Right cardiac atrium (tissue), 5 donors: ENCODE measurements at places on chromosomes 13 and 19.

GRCh38 chr13:109778102-109778542 is 8.3 kb downstream of the IRS2 start:
- no peak for DNase-seq

GRCh38 chr13:27636589-27637288 is 15.0 kb downstream of the POLR1D start:
- no peak for DNase-seq

DNA sequence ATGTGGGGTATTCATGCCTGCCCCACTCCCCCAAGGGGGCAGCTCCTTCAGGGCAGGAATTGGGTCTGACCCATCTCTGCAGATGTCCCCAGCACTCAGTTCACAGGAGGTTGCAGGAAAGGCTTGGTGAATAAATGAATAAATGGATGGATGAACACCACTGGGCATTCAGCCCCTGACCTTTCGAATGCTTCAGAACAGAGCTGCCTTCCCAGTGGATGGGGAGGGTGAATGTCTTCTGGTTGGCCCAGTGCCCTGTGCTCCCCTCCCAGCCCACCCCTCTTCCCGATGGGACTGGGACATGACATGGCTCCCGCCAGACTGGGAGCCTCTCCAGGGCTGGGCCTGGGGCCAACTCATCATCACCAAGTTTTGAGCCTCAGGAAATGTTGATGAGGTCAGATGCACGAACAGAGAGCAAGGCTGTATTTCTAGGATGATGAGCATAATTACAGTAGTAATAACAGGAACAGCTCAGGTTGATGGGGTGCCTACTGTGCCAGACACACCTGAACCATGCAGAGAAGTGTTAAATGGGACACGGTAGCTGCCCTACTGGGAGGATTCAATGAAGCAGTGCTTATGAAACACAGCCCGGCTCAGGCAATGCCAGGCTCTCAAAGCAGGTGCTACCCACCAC is 25.7 kb downstream of the VRK3 start:
- peak; percentile 73 for DNase-seq

GRCh38 chr13:93378184-93378583 is 151.6 kb downstream of the GPC6 start:
- DNase-seq: no peak

DNA sequence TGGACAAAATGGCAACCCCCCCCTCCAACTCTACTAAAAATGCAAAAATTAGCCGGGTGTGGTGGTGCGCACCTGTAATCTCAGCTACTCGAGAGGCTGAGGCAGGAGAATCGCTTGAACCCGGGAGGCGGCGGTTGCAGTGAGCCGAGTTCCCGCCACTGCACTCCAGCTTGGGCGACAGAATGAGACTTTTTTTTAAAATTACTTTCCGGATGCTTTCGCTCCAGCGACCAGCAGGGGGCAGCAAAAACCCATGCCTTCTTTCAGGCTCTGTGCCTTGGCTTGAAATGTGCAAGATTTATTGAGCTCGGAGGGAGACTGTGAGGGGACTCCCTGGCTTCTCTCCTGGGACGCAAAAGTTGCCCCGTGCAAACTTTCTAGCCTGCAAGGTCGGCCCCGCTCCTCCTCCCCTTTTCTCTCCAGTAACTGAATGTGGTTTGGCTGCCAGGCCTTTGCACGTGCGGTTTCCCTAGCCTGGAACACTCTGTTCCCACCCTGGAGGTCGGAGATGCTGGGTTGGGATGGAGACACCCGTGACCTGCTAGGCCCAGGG is 61.4 kb upstream of the NFIC start:
- peak; percentile 87 for DNase-seq

GRCh38 chr13:113159701-113160100 is 1.3 kb downstream of the PROZ start:
- no peak for DNase-seq

DNA sequence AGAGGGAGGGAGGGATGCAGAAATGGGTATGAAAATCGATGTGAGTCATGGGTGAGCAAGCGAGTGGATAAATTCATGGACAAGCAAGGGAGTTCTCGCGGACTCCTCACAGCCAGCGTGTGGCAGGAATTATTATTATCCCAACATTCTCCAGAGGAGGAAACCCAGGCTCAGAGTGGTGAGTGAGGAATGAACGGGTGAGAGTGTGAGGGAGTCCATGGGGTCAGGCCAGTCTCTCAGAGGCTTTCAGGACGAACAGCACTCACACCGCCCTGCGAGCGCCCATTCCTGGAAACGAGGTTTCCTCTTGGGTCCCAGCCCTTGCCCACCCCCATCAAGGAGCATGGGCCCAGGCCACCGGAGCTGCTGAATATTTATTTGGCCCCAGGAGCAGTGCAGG is 6.3 kb upstream of the DNAAF3 start:
- no peak for DNase-seq

DNA sequence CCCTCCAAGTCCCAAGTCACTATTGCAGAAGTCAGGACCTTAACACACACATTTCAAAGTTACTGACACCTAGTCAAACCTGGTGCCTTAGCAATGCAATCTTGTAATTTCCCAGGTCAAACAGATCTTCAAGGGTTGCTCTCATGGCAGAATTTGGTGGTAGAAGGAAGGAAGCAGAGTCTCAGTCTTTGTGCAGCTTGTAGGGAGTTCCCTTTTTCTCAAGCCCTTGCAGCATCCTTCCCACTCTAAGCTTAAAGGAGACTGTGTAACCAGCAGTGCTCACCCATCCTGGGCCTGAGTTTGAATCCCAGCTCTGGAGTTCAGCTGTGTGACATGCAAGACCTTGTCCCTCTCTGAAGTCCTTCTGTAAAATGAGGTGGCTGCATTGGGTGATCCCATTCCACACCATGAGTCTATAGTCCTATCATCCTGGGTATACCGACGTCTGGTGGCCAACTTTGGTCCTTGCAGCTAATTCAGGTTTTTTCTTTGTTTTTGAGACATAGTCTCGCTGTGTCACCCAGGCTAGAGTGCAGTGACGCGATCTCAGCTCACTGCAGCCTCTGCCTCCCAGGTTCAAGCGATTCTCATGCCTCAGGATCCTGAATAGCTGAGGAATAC is 9.8 kb downstream of the SIGLEC10 start:
- DNase-seq: no peak

GRCh38 chr13:53694814-53695532 is 666.4 kb downstream of the OLFM4 start:
- DNase-seq: no peak

DNA sequence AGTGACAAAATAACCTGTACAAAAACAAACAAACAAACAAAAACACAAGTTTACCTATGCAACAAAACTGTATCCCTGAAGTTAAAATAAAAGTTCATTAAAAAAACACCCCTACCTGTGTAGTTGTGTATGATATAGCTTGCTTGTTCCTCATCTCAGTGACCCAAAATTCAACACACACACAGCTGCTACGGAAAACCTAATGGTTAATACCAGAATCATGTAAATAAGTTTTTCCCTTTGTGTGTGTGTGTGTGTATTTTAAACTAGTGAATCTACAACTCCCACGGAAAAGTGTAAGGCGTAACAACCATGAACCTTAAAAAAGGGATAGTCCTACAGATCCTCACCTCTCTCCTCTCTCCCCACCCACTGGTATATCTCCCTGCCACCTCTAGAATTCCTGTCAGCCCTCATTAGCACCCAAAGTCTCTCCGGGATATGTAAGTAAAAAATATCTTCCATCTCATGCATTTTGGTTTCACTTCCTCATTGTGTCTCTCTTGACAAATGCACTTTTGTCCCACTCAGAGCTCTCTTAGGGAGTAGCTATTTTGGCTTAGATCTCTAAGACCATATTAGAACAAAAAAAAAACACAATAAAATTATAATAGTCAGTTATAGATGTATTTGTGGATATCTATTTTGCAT is 2236.5 kb downstream of the PCDH9 start:
- DNase-seq: no peak

DNA sequence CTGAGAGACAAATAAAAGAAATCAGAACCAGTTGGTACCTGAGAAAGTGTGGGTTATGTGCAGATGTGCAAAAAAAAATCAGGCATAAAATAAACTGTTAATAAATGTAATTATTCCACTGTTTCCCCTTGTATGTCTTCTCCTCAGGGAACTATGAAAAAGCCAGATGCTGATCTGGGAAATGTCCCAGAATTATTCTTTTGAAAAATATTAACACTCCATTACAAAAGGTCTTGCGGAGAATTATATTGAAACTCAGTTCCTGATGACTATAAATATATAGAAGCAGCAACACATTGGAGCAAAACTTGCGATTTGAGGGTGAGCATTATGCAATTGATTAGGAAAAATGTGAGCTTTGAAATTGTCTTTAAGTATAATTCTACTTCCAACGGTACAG is 433.3 kb upstream of the KLF12 start:
- no peak for DNase-seq

GRCh38 chr13:75566658-75567057 is 17.1 kb downstream of the UCHL3 start:
- no peak for DNase-seq

GRCh38 chr13:29993716-29994488 is 143.5 kb upstream of the UBL3 start:
- no peak for DNase-seq

GRCh38 chr13:27522847-27523246 is 72.5 kb upstream of the MTIF3 start:
- DNase-seq: no peak

- DNase-seq: no peak
Observed at GRCh38 chr13:40408602-40409001, 257.8 kb downstream of the FOXO1 start.

DNA sequence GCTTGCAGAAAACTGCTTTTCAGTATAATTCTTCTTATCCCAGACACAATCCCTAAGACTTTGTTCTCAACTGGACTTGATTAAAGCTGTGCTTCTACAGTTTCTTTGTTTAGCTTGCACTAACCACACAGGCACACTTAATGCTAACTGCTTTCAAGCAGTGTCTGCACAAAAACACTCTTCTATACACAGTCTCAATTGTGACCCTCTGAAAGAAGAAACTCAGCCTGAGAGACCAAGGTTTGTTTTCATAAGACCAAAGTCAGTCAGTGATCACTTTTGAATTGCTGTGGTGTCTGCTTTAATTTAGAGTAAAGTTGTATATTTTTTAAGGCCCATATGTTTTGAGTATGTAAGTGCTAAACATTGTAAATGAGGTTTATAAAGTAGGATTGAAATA is 431.2 kb downstream of the KCTD12 start:
- no peak for DNase-seq

DNA sequence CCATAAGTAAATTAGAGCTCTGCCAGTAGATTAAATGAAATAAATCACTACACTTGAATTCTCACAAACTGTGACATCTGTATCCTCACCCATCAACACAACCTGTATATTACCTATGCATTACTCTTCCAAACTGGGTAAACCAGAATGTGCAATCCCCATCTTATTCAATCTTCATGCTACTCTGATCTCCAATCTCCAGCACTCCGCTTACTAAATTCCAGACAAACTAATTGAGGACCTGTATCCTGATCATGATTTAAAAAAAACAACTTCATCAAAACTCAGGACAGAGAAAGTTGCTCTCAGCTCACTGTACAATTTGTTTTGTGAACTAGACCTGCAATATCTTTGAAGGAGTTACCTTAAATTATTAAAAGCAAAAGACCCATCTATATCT is 74.4 kb downstream of the FOXO1 start:
- DNase-seq: no peak

DNA sequence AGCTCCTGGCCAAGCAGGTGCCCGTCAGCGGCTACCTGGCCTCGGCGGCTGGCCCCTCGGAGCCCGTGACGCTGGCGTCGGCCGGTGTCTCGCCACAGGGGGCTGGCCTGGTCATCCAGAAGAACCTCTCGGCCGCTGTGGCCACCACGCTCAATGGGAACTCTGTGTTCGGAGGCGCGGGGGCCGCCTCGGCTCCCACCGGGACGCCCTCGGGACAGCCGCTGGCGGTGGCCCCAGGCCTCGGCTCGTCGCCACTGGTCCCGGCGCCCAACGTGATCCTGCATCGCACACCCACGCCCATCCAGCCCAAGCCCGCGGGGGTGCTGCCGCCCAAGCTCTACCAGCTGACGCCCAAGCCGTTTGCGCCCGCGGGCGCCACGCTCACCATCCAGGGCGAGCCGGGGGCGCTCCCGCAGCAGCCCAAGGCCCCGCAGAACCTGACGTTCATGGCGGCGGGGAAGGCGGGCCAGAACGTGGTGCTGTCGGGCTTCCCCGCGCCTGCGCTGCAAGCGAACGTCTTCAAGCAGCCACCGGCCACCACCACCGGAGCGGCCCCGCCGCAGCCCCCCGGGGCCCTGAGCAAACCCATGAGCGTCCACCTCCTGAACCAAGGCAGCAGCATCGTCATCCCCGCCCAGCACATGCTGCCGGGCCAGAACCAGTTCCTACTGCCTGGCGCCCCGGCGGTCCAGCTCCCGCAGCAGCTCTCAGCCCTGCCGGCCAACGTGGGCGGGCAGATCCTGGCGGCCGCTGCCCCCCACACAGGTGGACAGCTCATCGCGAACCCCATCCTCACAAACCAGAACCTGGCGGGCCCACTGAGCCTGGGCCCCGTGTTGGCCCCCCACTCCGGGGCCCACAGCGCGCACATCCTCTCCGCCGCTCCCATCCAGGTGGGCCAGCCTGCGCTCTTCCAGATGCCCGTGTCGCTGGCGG is 33.0 kb upstream of the EHD2 start:
- DNase-seq: no peak

DNA sequence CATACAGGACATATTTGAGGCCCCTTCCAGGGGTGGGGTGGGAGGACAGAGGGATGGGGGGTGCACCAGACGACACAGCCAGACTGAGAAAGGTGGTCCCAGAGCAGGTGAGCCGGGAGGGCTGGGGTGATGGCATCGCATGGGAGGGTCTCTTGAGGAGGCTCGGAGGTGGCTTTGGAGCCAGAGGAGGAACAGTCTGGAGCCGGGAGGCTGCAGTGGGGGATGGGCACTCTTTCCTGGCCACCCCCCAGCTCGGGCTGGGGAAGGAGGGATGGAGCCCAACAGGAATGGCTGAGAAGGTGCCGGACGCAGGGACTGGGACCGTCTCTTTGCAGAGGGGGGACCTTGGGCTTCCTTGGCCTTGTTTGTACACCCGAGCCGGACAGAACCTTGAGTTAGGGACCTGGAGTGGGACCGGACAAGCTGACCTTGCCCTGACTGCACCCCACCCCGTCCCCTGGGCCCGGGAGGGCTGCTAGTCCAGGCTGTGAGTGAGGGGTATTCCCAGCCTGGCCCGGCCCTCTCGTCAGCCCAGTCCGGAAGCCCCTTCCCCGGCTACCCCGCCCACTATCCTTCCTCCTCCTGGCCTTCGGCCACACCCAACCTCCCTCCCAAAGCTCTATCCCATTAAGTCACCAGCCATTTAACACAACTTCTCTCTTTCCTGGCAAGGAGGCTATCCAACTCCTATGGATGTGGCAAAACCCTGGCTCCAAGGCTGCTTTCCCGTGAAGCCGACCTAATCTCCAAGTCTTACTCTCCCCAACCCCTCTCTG is 816 bp upstream of the TBXA2R start:
- peak; percentile 88 for DNase-seq

DNA sequence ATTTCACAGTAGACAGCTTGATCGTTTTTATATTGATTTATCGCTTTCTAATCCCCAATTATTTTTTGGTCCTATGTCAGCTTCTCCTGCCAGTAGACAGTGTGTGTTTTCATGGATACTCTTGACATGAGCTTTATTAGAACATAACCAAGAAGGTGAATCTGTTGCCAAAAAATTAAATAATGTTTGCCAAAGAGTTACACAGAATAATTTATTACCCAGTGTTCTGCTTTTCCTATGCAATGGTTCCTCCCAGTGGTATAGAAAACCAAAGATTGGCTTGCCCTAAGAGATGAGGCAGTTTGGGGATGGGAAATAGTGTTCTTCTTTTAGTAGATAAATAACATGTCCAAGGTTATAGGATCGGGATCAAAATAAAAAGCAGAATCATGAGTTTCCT is 8.5 kb upstream of the FRY start:
- no peak for DNase-seq

GRCh38 chr13:89458456-89458855 is 1787.3 kb downstream of the SLITRK5 start:
- no peak for DNase-seq
